ENCODE measurements at places on chromosomes 6 and 20. TPM values are rescaled to one million over a fixed set of nuclear protein-coding genes. Genes with fewer than 3 reads are reported as not detected.

DNA sequence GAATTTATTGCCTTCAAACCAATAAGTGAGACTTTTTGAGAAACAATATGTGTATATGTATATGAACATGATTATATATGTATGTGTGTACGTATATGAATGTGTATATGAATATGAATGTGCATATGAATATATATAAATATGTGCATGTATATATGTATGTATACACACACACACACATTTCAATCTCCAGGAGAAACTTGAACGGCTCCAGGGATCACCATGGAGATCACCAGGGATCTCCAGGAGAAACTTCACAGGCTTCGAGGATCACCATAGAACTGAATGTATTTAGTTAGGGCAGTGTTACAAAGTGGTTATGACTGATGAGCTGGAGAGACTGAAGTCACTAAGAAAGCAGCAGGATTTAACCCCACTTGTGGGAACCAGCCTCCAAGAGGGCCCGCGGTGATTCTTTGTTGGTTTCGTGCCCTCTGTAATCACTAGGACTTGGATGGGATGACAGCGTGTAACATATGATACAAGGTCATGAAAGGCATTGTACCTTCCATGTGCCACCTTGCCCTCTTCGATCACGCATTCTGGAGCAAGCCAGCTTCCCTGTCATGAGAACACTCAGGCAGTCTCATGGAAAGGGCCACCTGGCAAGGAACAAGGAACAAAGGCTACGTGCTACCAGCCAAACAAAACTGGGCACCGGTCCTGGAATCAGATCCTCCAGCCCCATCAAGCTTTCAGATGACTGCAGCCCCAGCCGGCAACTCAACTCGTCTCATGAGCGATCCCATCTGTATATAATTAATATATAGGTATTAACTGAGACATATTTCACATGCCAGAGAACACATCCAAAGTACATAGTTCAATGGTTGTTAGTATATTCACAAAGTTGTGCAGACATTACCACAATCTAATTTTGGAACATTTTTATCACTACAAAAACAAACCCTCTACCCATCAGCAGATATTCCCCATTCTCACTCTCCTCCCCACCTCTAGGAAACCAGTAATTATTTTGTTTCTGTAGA, 8.6 kb downstream of the FAM50B start:
- no peaks in the 10 kb centered on the region for H3K36me3 ChIP-seq
- no peaks in the 10 kb centered on the region for H3K4me1 ChIP-seq
- DNase-seq = no peak
- H3K4me3 ChIP-seq = no peak overlapping the region
- no peaks in the 10 kb centered on the region for H3K27me3 ChIP-seq

DNA sequence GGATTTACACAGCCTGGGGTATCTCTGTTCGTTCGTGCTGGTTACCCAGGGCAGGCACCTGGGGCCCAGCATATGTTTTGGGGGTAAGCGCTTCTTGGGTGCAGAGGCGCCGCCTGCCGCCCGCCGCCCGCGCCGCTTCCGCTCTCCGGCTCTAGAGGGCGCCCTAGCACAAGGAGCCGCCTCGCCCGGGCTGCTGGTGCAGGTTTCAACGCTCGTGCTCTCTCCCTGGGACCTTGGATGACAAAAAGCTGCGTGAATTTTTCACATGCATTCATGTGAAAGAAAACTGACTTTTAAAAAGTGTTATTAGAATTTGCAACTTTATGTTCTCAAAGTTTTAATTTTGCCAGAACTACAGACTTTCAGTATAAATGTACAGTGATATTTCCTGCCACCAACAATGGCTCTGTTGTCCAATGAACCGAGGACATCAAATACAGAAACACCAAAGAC, 32.5 kb downstream of the PRR18 start:
- peak; percentile 85 for DNase-seq
- H3K4me3 ChIP-seq = no peak overlapping the region
- H3K4me1 ChIP-seq = peaks cover 7% of the 10 kb centered on the region
- H3K27me3 ChIP-seq = peaks cover 66% of the 10 kb centered on the region

GRCh38 chr6:28586962-28587745, 61.5 kb downstream of the GPX5 start:
- H3K36me3 ChIP-seq = peaks cover 2% of the 10 kb centered on the region
- peaks cover 4% of the 10 kb centered on the region for H3K27me3 ChIP-seq
- H3K27ac ChIP-seq = peak overlapping the region; percentile 91
- DNase-seq = peak; percentile 80
- H3K4me3 ChIP-seq = peak overlapping the region; percentile 98

GRCh38 chr6:41654151-41654697, 16.0 kb downstream of the MDFI start:
- H3K27me3 ChIP-seq = peaks cover 6% of the 10 kb centered on the region
- H3K4me1 ChIP-seq = peaks cover 67% of the 10 kb centered on the region
- H3K27ac ChIP-seq = peak overlapping the region; percentile 44

GRCh38 chr6:66051812-66052211, 344.8 kb upstream of the EYS start:
- H3K36me3 ChIP-seq = no peaks in the 10 kb centered on the region
- no peaks in the 10 kb centered on the region for H3K4me1 ChIP-seq
- no peak overlapping the region for H3K4me3 ChIP-seq
- no peak for DNase-seq
- no peaks in the 10 kb centered on the region for H3K27me3 ChIP-seq

DNA sequence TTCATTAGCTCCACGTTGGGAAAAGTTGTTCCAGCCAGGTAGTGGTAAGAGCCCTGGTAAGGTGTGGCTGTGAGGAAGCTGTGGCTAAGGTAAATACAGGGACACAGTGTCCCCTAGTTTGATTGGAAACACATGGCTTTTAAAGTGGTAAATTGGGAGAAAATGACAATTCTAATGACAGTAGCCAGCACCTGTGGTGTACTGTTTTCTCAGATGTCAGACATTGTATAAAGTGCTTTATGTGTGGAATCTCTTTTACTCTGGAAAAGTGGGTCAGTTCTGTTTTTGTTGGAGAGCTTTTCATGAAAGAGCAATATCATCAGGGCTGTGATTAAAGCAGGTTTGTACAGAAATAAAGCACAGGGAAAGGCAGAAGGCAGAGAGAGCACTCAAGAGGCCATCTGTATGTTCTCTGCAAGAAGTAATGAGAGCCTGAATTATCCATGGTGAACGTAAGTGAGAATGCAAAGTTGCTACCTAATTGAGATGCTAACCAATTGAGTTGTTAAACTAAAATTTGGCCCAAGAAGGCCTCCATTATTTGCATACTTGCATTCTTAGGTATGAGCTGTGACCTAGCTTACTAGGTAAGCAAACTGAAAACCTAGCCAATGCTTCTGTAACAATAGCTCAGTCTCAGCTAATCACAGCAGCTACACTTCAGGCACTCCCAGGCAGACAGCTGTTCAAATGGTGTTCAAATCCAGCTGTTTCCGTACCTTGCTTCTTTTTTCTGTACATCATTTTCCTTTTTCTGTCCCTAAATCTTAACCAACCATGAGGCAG, 28.2 kb downstream of the MRAP2 start:
- DNase-seq = no peak
- no peaks in the 10 kb centered on the region for H3K36me3 ChIP-seq
- no peaks in the 10 kb centered on the region for H3K27me3 ChIP-seq
- H3K4me3 ChIP-seq = no peak overlapping the region

The SOX18 gene
- 0.72 TPM for total RNA-seq

Measured in type B pancreatic cell (in vitro differentiated cells).